Choroid plexus epithelial cell (primary cell): ENCODE measurements at places on chromosomes 3 and 15.

- DNase-seq = peak; percentile 65
Measured at GRCh38 chr3:33918126-33918756, 119.8 kb downstream of the PDCD6IP start.

- DNase-seq = no peak
Measured at GRCh38 chr15:63422891-63423590, 41.4 kb upstream of the CA12 start.

DNA sequence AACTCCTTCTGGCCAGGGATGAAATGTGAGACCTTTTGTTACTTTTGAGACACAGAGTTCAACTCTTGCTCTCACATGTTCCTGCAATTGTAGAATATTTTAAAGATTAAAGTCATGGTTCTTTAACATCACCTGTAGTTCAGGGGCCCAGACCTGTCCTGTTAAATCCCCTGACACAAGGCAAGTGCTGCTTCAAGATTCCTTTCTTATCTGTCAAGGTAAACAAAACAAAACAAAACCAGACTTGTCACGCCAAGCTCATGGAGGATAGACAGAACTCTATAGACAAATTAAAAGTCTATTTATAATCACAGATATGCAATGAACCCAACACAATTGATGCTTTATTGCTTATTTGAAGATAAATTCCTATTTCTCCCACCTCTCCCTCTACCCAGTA is 48.6 kb upstream of the NEDD4 start:
- no peak for DNase-seq

GRCh38 chr3:28326458-28326926 is 22.0 kb upstream of the ZCWPW2 start:
- peak; percentile 26 for DNase-seq

DNA sequence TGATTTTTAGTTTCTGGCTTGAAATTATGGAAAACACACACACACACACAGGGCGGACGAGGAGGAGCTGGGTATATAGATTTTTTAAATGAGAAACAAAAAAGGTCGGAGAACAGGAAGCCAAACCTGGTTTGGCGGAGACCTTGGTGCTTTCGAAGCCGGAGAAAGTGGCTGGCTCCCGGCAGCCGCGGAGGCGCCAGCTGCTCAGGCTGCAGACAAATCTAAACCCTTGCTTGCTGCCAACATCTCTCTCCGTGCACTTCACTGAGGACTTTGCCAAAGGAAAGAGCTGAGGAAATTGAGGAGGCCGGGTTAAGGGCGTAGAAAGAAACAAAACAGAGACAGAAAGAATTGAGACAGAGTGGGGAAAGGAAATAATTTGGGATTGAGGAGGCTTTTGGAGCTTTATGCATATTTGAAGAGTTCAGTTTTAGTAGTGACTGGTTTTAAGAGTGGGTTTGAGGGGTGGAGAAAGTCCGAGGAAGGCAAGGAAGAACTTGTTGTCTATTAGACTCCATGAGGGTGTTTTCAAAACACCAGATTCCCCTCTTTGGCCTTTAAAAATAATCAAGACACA is 2.2 kb downstream of the ZIC1 start:
- DNase-seq = no peak

GRCh38 chr15:96500508-96500907 is 170.0 kb downstream of the NR2F2 start:
- DNase-seq = no peak

- DNase-seq = no peak
Measured at GRCh38 chr3:55658270-55658669, 171.2 kb upstream of the WNT5A start.

DNA sequence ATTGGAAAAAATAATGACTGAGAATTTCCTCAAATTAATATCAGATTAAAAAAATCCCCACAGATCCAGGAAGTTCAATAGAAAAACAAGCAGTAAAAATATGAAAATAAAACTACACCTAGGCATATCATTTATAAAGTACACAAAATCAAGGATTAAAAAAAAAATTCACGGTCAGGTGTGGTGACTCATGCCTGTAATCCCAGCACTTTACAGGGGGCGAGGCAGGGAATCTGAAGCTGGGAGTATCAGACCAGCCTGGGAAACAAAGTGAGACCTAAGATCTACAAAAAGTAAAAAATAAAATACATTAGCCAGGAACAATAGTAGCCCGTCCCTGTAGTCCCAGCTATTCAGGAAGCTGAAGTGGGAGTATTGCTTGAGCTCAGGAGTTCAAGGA is 778.3 kb upstream of the ALCAM start:
- DNase-seq = no peak

- no peak for DNase-seq
Measured at GRCh38 chr15:72911626-72912025, 128.1 kb upstream of the ADPGK start.

GRCh38 chr3:31979001-31979697 is 1.9 kb downstream of the OSBPL10 start:
- no peak for DNase-seq

DNA sequence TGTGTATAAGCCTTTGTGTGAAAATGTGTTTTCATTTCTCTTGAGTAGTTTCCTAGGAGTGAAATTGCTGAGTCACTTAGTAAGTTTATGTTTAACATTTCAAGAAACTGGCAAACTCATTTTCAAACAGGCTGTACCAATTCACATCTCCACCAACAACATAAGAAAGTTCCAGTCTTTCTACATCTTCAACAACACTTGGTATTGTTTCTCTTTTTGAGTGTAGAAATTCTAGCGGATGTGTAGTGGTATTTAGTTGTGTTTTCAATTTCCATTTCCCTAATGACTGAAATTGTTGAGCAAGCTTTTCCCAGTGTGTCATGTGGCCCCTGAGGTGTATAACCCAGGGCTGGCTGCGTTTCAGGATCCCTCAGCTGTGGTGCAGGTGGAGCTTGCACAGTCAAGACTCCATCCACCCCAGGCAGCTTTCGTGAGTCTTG is 258.5 kb downstream of the PDCD6IP start:
- DNase-seq = peak; percentile 35

GRCh38 chr3:19384868-19385267 is 236.6 kb downstream of the KCNH8 start:
- no peak for DNase-seq

GRCh38 chr3:39350714-39351113 is 21.2 kb downstream of the CCR8 start:
- DNase-seq = no peak

DNA sequence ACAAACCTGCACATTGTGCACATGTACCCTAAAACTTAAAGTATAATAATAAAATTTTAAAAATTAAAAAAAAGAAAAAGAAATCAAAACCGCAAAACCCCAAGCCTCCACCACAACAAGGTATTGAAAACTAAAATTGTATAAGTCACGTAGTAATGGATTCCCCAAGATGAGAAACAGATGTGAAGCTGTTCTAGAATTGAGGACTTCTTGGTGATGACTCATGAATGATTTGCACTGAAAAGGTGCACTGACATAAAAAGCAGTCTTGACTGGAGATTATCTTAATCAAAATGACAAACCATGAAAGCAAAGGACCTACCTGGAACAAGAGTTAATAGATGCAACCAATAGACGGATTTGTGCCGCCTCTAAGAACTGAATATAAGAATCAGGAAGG is 225.8 kb downstream of the MYRIP start:
- no peak for DNase-seq

DNA sequence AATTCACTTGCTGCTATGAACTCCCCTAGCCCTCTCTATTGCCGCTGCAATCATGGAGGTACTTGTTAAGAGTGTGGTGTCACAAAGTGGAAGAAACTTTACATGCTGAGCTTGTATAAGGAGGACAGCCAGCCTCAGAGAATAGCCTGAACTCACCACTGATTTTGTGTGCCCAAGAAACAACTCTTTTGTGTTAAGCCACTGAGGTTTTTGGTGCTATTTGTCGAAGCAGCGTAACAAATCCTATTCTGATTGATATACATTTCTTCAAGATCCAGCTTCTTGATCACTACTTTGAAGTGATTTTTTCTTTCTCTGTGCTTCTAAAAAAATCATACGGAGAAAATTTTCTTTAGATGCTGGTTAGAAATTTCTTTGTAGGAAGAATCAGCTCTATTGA is 132.4 kb downstream of the MEIS2 start:
- no peak for DNase-seq

- peak; percentile 19 for DNase-seq
Measured at GRCh38 chr15:69474291-69474690, 21.7 kb downstream of the RPLP1 start.

- DNase-seq = no peak
Measured at GRCh38 chr15:73927003-73927475, 777 bp downstream of the LOXL1 start.
